ENCODE measurements at places on chromosomes 16 and 17. TPM values are rescaled to one million over a fixed set of nuclear protein-coding genes. Genes with fewer than 3 reads are reported as not detected.

DNA sequence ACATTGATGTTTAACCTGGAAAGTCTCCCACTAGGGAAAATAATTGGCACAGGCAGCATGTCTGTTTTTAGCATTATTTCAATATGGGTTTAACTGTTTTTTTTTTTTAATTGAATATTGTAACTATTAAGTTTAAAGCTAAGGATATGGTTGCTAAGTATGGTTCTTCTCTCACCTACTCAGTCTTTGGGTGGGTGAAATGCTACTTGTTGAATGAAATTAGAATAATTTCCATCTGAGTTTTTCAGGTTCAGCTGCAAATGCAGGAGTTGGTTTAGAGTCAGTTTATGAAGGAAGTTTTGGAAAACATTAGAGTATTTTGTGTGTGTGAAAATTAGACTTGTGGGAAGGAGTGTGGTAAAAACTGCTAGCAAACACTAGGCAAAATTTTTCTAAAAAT lies 93.5 kb downstream of the PRKCA start:
- H3K4me3 ChIP-seq, result no peak overlapping the region
- H3K4me1 ChIP-seq, result no peaks in the 10 kb centered on the region
- H3K27me3 ChIP-seq, result no peaks in the 10 kb centered on the region
- no peaks in the 10 kb centered on the region for H3K36me3 ChIP-seq

GRCh38 chr16:11611871-11612664 lies 25.3 kb upstream of the LITAF start:
- no peaks in the 10 kb centered on the region for H3K36me3 ChIP-seq
- H3K27me3 ChIP-seq, result no peaks in the 10 kb centered on the region
- no peak overlapping the region for H3K4me3 ChIP-seq
- H3K4me1 ChIP-seq, result peaks cover 71% of the 10 kb centered on the region
- peak; percentile 85 for DNase-seq

EPN3 gene
- not detected for polyA plus RNA-seq

- no peak for DNase-seq
- H3K27ac ChIP-seq, result no peak overlapping the region
- H3K36me3 ChIP-seq, result peaks cover 4% of the 10 kb centered on the region
- H3K27me3 ChIP-seq, result no peaks in the 10 kb centered on the region
- no peak overlapping the region for H3K4me3 ChIP-seq
These were observed 183.7 kb downstream of the SNX29 start for GRCh38 chr16:12160249-12160648.

TOM1L1 gene
- polyA plus RNA-seq, result 0.32 TPM

- H3K27me3 ChIP-seq, result peaks cover 2% of the 10 kb centered on the region
- no peaks in the 10 kb centered on the region for H3K36me3 ChIP-seq
- H3K27ac ChIP-seq, result no peak within 1 kb of the TSS
- peaks cover 52% of the 10 kb centered on the region for H3K4me1 ChIP-seq
- DNase-seq, result no peak
These were observed at the start of gene ANKRD13B for GRCh38 chr17:29592850-29593551. ANKRD13B (plus strand) TSS chr17:29593132; CDS start chr17:29593622, 490 bp downstream.

All from CD14-positive monocyte (primary cell).